ENCODE measurements at places on chromosomes 2 and 18.

DNA sequence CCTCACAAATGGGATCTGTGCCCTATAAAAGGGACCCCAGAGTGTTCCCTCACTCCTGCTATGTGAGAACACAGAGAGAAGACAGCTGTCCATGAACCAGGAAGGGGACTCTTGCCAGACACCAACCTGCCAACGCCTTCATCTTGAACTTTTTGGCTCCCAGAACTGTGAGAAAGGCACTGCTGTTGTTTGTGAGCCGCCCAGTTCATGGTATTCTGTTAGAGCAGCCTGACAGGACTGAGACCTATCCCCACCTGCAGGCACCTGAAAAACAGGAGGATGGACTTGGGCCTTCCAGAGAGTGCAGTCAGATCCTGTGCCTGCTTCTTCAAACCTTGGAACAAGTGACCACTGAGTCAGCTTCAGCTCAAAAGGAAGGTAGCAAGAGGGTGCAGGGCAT, 51.4 kb downstream of the CRACDL start:
- DNase-seq = no peak

GRCh38 chr18:50956116-50956515, 11.7 kb upstream of the ELAC1 start:
- DNase-seq = no peak

GRCh38 chr2:133483181-133483580, 85.1 kb downstream of the NCKAP5 start:
- no peak for DNase-seq

DNA sequence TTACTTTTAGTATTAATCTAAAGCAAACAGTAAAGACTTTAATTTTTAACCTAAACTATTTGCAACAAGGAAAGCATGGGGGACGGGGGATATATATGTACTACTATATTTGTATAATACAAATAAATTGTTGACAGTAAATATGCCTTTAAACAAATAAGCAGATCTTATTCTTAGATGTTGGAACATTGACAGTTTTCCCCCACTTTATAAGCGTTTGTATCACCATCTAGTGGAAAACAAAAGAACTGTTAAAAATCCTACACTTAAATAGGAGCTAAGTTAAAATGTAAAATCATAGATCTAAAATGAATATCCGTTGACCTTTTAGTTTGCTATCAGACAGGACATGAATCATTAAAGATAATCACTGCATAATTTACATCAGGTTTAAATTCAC, 50.0 kb downstream of the RBBP8 start:
- peak; percentile 27 for DNase-seq

DNA sequence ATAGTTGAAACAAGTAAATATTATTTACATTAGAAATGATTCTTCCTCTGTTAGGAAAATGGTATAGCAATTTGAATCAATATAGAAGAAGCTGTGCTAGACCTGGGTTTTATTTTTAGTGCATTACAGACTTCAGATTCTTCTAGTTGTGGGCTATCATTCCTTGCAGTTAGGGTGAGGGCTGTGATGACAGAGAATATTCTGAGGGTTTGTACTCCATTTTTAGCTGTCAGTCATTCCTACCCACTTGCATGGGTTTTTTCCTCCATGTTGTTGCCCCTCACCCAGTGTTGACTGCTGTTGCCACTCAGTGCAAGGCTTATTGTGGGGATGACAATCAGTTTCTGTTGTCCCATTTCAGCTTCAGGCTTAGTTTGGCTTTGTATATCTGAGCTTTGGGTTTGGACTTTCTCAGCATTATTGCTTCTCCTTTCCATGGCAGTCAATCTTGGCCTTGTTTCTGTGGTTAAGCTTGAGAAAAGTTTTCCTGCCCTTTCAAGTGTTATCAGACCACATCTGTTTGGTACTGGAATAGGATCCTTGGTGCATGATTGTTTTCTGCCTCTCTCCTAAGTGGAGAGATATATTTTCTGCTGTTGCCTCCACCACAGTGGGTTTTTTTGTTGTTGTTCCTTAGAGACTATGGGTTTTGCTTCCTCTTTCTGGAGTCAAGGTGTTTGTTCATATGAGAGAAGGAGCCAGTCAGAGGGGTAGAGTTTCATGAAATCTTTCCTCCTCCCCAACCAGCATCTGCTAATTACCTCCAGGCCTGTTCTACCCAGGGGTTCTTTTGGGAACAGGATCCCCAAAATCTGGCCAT, 312.7 kb upstream of the CWC22 start:
- DNase-seq = no peak

GRCh38 chr2:216078776-216079175, 2.8 kb downstream of the PECR start:
- DNase-seq = no peak

GRCh38 chr2:54457323-54458023, 1.3 kb downstream of the SPTBN1 start:
- no peak for DNase-seq

GRCh38 chr2:88049622-88050021, 6.0 kb downstream of the KRCC1 start:
- no peak for DNase-seq

- no peak for DNase-seq
Measured at GRCh38 chr2:9189901-9190300, 16.7 kb upstream of the ASAP2 start.

- no peak for DNase-seq
Measured at GRCh38 chr2:234976479-234977227, 24.8 kb downstream of the SH3BP4 start.

- no peak for DNase-seq
Measured at GRCh38 chr2:26455037-26455669, 22.8 kb downstream of the OTOF start.

DNA sequence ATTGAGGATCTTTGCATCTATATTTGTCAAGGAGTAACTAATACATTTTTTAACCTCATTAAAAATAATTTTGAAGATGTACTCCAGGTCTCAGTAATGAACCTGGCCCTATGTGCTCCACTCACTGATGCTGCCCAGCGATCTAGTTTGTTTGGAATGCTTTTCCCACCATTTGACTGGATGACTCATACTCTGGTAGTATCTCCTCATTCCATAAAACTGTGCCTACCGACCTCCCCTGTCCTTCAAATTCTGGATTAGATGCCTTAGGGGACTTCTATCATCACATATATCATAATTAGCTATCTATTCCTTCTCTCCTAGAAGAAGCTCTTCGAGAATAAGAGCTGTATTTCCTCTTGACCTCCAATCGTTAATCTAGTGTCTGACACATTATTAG, 83.8 kb downstream of the FAM117B start:
- no peak for DNase-seq

DNA sequence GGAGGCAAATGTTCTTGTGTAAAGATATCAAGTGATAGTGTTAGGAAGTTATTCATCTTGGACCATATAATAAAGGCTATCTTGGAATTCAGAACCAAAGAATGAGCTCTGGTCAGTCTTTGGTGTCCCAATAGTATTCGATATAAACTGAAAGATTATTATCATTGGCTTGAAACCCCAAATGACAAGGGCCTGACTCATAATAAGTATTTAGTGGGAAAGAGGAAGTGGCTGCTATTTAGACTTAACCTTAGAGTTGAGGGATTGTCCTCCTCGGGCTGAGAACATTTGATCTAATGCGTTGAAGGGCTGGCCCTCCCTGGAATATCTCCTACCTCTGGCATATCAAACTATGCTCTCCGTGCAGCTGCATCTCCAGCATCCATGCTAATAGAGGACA, 67.5 kb downstream of the CDH20 start:
- DNase-seq = no peak

DNA sequence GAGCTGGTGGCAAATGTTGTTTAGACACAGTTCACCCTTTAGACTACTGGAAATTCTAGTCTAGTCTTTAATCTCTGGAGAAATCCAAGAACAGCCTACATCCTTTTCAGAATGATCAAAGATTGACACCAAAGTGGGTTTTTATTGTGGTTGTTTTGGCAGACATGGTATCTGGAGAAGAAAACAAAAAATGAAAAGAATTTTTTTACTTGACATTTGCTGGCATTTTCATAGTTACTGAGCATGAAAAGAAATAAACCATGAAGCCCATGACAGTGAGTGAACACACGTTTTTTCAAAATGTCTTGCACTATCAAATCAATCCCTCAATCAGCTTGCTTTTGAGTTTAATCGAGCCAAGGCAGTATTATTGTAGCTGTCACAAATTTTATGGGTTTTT, 125.3 kb downstream of the CCBE1 start:
- no peak for DNase-seq

DNA sequence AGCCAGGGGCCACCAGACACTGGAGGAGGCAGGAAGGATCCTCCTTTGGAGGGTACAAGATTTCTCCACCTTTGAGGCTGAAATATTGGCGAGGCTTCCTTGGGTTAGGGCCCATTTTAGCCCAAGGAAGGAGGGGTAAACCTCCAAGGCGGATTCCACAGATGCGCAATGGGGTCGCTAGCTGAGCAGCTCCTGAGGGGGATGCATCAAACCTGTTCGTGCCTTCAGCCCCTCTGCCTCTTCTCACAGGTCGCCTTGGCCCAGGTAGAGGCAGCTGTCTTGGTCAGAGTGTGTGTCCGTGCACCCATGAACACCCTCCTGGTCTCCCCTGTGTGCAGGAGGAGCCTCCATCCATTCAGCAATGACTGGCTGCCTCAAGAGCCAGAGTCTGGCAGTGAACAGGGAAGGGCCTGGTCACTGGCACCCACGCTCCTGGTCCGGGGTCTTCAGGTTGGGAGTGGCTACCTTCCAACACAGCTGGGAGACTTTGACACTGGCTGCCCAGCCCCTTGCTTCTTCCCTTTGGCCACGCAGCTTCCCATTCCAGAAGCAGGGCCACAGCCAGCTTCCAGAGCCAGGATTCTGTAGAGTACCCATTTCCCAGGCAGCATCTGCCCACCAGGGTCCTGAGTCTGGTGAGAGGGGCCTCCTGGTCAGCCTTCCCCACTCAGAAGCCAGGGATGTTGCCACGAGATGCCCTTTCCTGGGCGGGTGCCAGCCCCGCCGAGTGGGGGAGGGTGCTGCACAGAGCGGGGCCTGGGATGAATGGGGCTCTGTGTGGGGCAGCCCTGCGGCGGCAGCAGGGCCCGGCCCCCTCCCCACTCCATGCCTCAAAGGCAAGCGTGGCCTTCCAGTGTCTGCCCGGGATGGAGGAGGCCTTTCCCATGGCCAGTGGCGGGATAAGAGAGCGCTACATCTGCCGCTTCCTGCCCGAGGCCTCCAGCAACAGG, 95.8 kb upstream of the GPC1 start:
- no peak for DNase-seq

- no peak for DNase-seq
Measured at GRCh38 chr2:177712462-177712861, 319.9 kb downstream of the AGPS start.

DNA sequence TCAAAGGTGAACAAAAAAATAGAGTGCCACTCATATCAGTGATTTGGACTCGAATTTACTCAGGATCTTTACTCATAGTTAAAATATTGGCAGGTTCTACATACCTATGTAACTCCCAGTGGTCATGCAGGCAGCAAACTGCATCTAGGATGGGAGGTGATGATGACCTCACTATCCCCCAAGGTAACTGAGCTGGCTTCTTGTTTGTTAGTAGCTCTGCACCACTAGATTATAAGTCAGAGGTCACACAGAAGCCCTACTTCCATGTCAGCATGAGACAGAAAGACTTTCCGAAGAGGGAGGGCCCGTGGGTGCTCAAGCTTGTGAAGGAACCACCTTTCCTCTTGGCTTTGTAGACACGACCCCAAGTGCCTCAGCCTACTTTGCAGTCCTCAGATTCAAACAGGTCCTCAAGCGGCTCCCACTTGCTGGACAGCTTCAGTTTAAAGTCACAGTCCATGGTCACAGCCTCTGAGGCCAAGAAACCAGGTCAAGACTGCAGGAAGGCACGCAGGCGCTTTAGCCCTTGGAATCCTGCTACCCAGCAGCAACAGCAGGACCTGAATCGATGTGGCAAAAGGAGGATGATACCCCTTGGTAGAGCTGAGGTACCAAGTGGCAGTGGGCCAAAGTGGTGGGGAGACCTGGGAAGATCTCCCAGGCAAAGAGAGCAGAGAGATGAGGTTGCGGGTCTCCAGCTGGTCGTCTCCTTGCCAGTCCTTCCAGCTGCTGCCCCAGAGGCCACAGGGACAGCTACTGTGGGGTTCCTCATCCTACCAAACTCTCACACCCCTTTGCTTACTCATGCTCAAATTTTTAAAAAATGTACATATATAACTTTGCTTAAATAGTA, 4.3 kb downstream of the NTSR2 start:
- DNase-seq = no peak

DNA sequence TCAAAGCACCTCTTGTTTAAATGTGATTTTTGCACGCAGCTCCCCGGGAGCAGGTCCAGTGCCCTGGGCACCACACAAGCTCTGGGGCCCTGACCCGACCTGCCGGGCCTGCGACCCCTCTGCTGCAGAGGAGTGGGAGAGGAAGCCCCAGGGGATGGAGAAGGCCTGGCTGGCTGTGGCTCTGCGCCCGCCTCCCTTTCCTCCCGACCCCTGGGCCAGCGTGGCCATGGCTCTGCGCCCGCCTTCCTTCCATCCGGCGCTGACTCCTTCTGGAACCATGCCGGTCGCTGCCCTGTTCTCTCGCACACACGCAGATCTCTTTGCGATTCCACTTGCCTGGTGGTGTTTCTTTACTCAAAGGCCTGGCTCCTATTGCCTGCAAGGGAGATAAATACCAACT, 166.5 kb upstream of the SALL3 start:
- DNase-seq = no peak

DNA sequence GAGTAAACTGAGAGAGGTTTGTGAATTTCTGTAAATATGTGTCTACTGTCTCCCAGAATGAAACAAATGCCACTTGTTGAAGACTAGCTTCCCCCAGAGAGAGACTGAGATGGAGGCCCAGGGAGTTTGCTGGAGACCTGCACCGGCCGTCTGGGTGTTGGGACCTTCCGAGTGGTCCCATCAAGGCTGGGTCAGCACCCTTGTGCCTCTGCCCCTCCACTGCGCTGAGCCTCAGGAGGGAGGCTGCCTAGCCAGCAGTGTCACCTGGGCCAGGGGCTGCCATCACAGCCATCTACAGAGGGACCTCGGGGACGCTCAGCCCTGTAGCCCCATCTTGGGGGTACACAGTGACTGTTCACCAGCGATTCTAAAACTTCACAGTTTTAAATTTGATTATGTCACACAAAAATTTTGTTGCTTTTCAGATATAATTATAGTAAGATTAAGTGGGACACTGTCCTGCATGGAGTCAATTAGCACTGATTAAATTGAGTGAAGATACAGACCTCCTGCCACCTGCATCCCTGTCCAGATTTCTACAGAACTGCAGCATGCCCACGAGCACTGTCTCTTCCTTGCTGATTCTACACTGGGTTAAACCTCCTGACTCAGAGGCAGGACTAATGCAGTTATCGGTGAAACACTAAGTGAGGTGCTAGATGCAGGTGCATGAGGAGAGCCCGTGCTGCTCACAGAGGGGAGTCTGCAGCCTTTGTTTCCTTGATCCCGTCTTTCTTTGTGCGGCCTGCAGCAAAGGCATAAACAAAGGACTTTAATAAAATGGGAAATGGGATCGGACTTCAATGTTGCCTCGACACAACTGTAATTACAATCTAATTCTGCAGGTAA, 50.5 kb downstream of the TMEM18 start:
- DNase-seq = no peak

- DNase-seq = no peak
Measured at GRCh38 chr2:26043862-26044696, 10.2 kb downstream of the RAB10 start.

- DNase-seq = no peak
Measured at GRCh38 chr18:79302120-79302519, 93.6 kb upstream of the NFATC1 start.

GRCh38 chr2:149446748-149447147, 116.4 kb downstream of the LYPD6 start:
- DNase-seq = no peak

Data from CD4-positive, alpha-beta T cell treated with Interleukin-4 for 4 hours (primary cell).